ENCODE measurements at places on chromosomes 4 and X. TPM values are rescaled to one million over a fixed set of nuclear protein-coding genes. Genes with fewer than 3 reads are reported as not detected.

GRCh38 chrX:131816551-131817136 lies 206.5 kb upstream of the STK26 start:
- H3K4me1 ChIP-seq = no peaks in the 10 kb centered on the region
- no peak overlapping the region for H3K4me3 ChIP-seq
- H3K27me3 ChIP-seq = no peaks in the 10 kb centered on the region
- no peak for DNase-seq
- H3K36me3 ChIP-seq = peaks cover 4% of the 10 kb centered on the region
- H3K27ac ChIP-seq = no peak overlapping the region

DNA sequence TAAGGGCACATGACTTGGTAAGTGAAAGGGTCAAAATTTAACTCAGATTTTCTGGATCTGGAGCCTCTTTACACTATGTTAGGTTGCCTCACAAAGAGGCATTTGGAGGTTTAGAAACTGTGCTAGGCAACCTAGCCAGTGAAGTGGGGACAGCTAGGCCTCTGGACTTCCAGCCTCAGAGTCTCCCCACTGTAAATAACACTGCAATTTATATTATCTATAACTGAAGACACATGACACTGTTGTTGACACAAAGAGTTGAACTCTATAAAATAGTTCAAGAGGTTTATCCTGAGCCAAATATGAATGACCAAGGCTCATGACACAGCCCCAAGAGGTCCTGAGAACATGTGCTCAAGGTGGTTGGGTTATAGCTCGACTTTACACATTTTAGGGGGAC lies 74.9 kb upstream of the IQCM start:
- no peaks in the 10 kb centered on the region for H3K27me3 ChIP-seq
- no peak for DNase-seq
- no peaks in the 10 kb centered on the region for H3K4me1 ChIP-seq
- no peaks in the 10 kb centered on the region for H3K36me3 ChIP-seq
- H3K27ac ChIP-seq = no peak overlapping the region

DNA sequence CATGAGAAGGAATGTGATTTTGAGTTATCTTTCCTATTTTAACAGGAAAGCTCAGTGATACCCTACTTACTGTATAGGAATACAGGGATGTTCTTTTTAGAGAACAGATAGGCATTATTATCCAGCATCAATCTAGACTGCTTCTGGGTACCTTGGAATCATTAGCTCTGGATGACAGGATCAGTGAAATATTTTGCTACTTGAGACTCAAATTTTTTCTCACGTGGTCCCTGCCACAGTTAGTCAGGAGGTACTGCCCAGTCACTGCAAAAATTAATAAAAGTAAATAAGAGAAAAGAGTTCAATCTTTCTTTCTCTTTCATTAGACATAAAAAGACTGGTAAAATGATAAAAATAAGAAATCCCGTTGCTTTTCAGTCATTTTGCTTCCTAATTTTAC lies 5.5 kb downstream of the ZNF827 start:
- no peak overlapping the region for H3K27ac ChIP-seq
- peaks cover 16% of the 10 kb centered on the region for H3K4me1 ChIP-seq
- no peak overlapping the region for H3K4me3 ChIP-seq
- no peaks in the 10 kb centered on the region for H3K36me3 ChIP-seq

DNA sequence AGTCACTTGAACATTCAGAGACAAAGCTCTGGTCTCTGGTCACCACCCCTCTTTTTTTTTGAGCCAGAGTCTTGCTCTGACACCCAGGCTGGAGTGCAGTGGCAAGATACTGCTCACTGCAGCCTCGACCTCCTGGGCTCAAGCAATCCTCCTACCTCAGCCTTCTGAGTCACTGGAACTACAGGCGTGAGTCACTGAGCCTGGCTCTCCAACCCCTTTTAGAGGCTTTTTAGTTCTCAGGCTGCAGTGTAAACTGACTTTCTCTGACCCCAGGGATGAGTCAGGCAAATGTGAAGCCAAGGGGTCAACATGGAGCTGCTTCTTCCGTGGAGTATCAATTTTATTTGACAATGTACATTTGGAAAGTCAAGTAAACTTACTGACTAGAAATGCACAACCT lies 229.2 kb downstream of the PTTG2 start:
- peaks cover 5% of the 10 kb centered on the region for H3K27me3 ChIP-seq
- no peak for DNase-seq
- no peak overlapping the region for H3K4me3 ChIP-seq
- peaks cover 8% of the 10 kb centered on the region for H3K4me1 ChIP-seq
- H3K27ac ChIP-seq = no peak overlapping the region

Gene MSL3
- total RNA-seq = 18.2 TPM

DNA sequence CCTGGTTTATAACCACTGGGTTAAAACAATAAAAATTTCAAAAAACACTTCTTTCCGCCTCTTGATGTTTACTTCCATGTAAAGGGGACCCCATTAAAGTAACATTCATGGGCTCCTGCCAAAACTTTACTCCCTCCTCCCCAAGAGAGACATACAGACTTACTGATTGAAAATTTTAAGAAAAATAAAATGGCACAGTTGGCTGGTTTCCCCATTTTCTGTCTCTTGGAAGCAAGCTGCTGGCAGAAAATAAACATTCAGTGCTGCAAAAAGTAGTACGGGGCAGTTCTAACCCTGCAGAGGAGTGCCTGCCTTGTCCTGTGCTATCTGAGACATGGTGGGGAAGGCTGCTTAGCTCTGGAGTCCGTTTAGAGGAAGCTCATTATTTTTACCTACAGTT lies 187.3 kb upstream of the INTU start:
- H3K4me3 ChIP-seq = no peak overlapping the region
- H3K27ac ChIP-seq = no peak overlapping the region
- no peaks in the 10 kb centered on the region for H3K27me3 ChIP-seq
- no peaks in the 10 kb centered on the region for H3K36me3 ChIP-seq
- no peaks in the 10 kb centered on the region for H3K4me1 ChIP-seq

Gene HAUS3
- 27.7 TPM for total RNA-seq

GRCh38 chr4:164606478-164606877 lies 147.5 kb upstream of the SMIM31 start:
- no peak overlapping the region for H3K27ac ChIP-seq
- no peak overlapping the region for H3K4me3 ChIP-seq
- no peaks in the 10 kb centered on the region for H3K27me3 ChIP-seq
- H3K36me3 ChIP-seq = no peaks in the 10 kb centered on the region

Gene SFRP2
- total RNA-seq = 1.4 TPM

DNA sequence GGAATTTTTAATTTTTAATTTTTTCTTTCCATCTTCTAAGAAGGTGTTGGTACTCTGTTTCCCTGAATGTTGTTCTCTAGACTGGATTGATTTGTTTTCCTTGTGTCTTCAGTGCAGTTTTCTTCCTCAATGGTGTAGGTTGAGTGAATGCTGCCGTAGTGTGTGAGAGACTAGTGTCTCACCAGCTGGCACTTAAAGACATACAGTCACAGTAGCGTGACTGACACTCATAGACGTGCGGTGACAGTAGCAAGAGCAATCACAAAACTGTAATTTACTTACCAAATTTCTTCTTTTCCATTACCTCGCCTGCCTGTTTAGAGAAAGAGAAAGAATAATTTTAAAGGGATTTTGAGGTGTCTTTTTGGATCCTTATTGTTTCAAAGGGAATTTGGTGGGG lies 21.4 kb upstream of the PGM2 start:
- no peak for DNase-seq
- H3K4me1 ChIP-seq = no peaks in the 10 kb centered on the region

GRCh38 chrX:74422576-74423288 lies 1.4 kb downstream of the SLC16A2 start:
- H3K27me3 ChIP-seq = no peaks in the 10 kb centered on the region
- H3K27ac ChIP-seq = no peak overlapping the region
- peak; percentile 45 for DNase-seq
- H3K36me3 ChIP-seq = no peaks in the 10 kb centered on the region

- H3K36me3 ChIP-seq = no peaks in the 10 kb centered on the region
- no peak overlapping the region for H3K4me3 ChIP-seq
- H3K4me1 ChIP-seq = peaks cover 57% of the 10 kb centered on the region
- H3K27ac ChIP-seq = no peak overlapping the region
- no peak for DNase-seq
These were observed 39.2 kb downstream of the AFAP1 start for GRCh38 chr4:7900334-7900909.

All from A673 (cell line).